ENCODE measurements at places on chromosomes 5 and 9. TPM values are rescaled to one million over a fixed set of nuclear protein-coding genes. Genes with fewer than 3 reads are reported as not detected.

Gene PCDHB4
- total RNA-seq = 0.17 TPM

Gene ADAMTSL1
- 93.5 TPM for total RNA-seq

Gene C9orf50
- total RNA-seq = 0.44 TPM

Gene LRRC26
- not detected for total RNA-seq

Gene TRPM6
- total RNA-seq = under 0.01 TPM

Gene LRRC19
- not detected for total RNA-seq

Gene CA9
- total RNA-seq = 2.3 TPM

Gene DRD1
- under 0.01 TPM for total RNA-seq

Gene CTXN3
- not detected for total RNA-seq

Gene PRRX2
- total RNA-seq = 50.0 TPM

Gene SYK
- total RNA-seq = not detected

Gene PLPP1
- total RNA-seq = 326 TPM

Gene PPP3R2
- total RNA-seq = not detected

Gene NR5A1
- not detected for total RNA-seq

Gene GFPT2
- total RNA-seq = 44.7 TPM

Gene PAEP
- total RNA-seq = not detected

Gene MARVELD2
- total RNA-seq = 0.17 TPM

Gene SEC24A
- total RNA-seq = 30.3 TPM

Gene CORO2A
- total RNA-seq = 0.33 TPM

Gene FANCG
- total RNA-seq = 23.1 TPM

Gene PTGDS
- 36.7 TPM for total RNA-seq

Gene CSF2
- total RNA-seq = not detected

Gene FAM169A
- total RNA-seq = 0.17 TPM

Gene PTPDC1
- total RNA-seq = 9.9 TPM

Gene TNC
- total RNA-seq = 85.3 TPM

Gene SLC27A6
- 0.15 TPM for total RNA-seq

Gene C5orf52
- not detected for total RNA-seq

Gene PCDHGC4
- 6.0 TPM for total RNA-seq

Gene FOXI1
- total RNA-seq = not detected

Gene DUSP1
- 63.5 TPM for total RNA-seq

Gene PCDHGB2
- 5.1 TPM for total RNA-seq

Gene CCDC69
- total RNA-seq = 2.2 TPM

Gene PCDHB13
- under 0.01 TPM for total RNA-seq

Gene FOXD4L5
- 0.15 TPM for total RNA-seq

Gene MYMK
- total RNA-seq = not detected

Gene SLC22A4
- total RNA-seq = 3.0 TPM

Gene PCDHGA12
- total RNA-seq = 26.0 TPM

Gene FBXW2
- total RNA-seq = 36.4 TPM

Gene BTNL3
- not detected for total RNA-seq

Gene SPOUT1
- 22.0 TPM for total RNA-seq

Gene EPB41L4B
- 0.15 TPM for total RNA-seq

Gene TRMT10B
- 4.1 TPM for total RNA-seq

Gene GPR150
- total RNA-seq = 0.66 TPM

Gene ARHGEF28
- total RNA-seq = 32.6 TPM

Gene FBXL7
- 7.3 TPM for total RNA-seq

Gene EGFLAM
- 3.0 TPM for total RNA-seq

Gene REEP5
- total RNA-seq = 36.8 TPM

Gene LCN9
- total RNA-seq = not detected

Gene LCP2
- total RNA-seq = not detected

Gene ACTBL2
- not detected for total RNA-seq

Gene ISL1
- total RNA-seq = not detected

Gene PCDHGA10
- total RNA-seq = 14.7 TPM

Gene OBP2B
- not detected for total RNA-seq

Gene OTP
- total RNA-seq = not detected

Gene INSL6
- total RNA-seq = not detected

Gene ORM2
- not detected for total RNA-seq

Gene BTNL8
- not detected for total RNA-seq

Gene VCAN
- total RNA-seq = 384 TPM

All from smooth muscle cell of trachea (primary cell).